Stimulated activated CD8-positive, alpha-beta memory T cell treated with anti-CD3 and anti-CD28 coated beads, Interleukin-4, amount 100 ng/mL, for 24 hours (primary cell): ENCODE measurements at places on chromosomes 16 and 17.

GRCh38 chr17:65660947-65661346 lies 99.5 kb upstream of the AXIN2 start:
- no peak for DNase-seq

- no peak for DNase-seq
Observed at GRCh38 chr17:73465953-73466230, 154.1 kb upstream of the CDC42EP4 start.

DNA sequence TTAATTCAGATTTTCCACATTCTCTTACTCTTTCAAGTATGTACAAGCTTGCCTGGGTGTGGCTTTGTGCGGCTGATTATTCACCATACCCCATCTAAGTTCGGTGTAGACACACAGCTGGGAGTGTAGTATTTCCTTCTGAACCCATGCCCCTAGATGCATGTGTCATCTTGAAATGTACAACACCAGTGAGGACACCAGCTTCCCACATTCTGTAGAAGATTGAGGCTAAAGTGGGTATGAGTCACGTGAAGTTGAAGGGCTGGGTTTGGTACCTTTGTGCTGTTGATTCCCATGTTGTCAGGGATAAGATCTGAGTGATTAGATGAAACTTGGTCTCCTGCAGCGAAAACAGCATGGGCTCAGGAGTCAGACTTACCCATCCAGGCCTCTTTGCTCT lies 14.6 kb upstream of the DHX8 start:
- DNase-seq = no peak

- DNase-seq = no peak
Observed at GRCh38 chr17:33127706-33128105, 136.1 kb downstream of the SPACA3 start.

DNA sequence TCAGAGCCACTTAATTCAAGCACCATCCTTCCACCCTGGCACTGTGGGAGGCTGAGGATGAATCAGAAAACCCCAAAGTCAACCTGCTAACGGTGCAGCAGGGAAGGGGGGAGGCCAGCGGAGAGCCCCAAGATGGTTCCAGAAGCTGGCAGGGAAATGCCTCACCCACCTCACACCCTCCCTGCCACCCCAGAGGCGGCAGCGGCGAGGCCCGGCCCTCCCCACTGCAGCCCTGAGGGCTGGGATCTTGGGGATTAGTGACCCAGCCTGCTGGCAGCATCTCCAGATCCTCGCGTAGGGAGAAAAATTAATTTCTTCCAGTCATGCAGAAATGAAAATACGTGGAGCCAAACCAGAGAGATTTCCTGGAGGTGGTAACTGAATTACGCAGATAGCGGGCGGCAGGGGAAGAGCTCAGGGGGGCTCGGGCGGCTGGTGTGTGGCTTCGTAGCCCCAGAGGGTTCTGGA lies 38.2 kb downstream of the CBFA2T3 start:
- no peak for DNase-seq

GRCh38 chr16:11836650-11837244 lies 14.6 kb downstream of the RSL1D1 start:
- DNase-seq = no peak

- no peak for DNase-seq
Observed at GRCh38 chr17:77488531-77489238, 347.9 kb downstream of the SEC14L1 start.

GRCh38 chr16:5333991-5334390 lies 236.4 kb upstream of the EEF2KMT start:
- DNase-seq = no peak

DNA sequence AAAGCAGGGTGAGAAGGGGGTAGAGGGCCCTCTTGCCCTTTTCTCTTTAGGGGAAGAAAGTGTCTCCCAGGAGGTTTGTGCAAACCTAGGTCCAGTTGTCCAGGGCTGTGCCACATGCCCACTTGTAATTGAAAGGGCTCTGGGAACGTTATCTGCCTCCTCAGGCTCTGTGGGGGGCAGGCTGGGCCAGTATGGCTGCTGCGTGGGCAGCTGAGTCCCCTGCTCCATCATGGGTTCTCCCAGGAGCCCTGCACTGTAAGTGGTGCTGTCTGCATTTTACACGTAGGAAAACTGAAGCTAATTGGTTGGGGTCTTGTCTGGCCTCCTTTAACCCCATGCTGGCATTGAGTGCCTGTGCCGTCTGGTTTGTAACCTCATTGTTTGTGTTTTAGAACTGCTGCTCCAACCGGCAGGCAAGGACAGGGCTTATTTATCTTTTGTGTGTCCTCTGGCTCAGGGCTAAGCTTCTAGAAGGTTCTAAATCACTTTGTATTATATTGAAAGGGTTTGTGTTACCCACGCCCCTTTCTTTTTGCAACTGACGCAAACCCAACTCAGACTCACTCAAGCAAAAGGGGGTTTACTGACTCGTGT lies 117.7 kb upstream of the CIBAR2 start:
- DNase-seq = no peak

GRCh38 chr16:49801290-49801689 lies 54.6 kb downstream of the ZNF423 start:
- no peak for DNase-seq

DNA sequence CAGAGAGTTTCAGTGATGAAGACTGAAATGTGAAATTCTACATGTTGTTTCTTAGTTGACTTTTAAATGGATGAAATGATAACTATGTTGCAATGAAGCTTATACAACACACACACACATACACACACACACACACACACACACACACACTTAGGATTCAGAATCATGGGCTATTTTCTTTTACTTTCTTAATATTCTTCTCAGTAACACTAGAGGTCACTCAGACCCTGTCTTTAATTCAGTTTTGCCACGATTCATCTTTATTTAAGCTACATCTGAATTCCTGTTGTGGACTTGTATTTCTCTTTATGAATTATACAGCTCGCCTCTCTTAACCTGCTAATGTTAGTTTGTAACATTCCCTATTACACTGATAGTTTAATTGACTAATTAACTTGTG lies 109.6 kb upstream of the GOT2 start:
- no peak for DNase-seq

GRCh38 chr16:7013990-7014389 lies 318.7 kb upstream of the RBFOX1 start:
- DNase-seq = no peak

GRCh38 chr17:27939474-27940465 lies 46.6 kb upstream of the LYRM9 start:
- no peak for DNase-seq

DNA sequence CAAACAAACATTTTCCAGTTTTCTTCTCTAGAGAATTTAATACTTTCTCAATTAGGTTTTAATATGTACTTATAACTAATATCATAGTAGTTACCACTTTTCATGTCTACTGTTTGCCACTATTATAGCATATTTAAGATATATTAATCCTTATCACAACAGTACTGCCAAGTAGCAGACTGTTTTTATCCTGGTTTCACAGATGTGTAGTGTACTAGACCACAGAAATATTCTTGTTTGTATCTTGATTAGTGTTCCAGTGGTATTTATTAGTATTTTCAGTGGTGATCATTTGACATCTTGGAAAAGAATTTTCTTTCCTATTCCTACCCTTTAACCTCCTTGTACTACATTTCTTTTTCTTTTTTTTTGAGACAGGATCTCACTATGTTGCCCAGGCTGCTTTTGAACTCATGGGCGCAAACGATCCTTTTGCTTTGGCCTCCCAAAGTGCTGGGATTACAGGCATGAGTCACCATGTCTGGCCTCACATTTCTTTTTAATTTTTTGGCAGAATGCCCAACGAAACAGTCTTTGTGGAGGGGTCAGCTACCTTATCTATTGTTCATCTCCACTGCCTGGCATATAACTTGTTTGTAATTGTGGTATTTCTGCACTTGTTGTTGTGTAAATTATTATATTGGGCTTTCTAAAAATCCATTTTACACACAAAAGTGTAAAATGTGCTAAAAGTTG lies 27.2 kb downstream of the MAP2K4 start:
- DNase-seq = no peak

- no peak for DNase-seq
Observed at GRCh38 chr17:41618341-41619035, 5.9 kb downstream of the KRT17 start.

- no peak for DNase-seq
Observed at GRCh38 chr16:2775131-2775716, 1.9 kb downstream of the ELOB start.

- no peak for DNase-seq
Observed at GRCh38 chr17:27862840-27863239, 30.3 kb downstream of the LYRM9 start.

DNA sequence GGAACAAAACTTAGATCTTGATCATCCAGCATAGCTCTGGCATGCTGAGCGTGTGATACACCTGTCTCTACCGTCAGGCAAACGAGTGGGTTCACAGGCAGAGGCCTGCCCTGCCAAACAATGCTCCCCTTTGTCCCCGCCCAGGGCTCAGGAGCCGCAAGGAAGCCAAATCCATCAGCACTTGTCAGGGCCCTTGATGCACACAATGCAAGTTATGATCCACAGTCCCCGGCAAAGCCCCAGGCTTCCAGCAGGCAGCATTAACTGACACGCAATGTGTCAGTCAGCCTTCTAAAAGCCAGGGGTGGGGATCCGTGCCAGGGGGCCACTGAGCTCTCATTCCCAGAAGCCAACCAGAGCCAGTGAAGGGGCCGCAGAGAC lies 460.9 kb downstream of the SLC39A11 start:
- no peak for DNase-seq

- no peak for DNase-seq
Observed at GRCh38 chr17:56781906-56782305, 51.8 kb downstream of the C17orf67 start.

- DNase-seq = no peak
Observed at GRCh38 chr16:9039210-9039609, 52.2 kb upstream of the HAPSTR1 start.

GRCh38 chr17:14739656-14740431 lies 439.0 kb downstream of the HS3ST3B1 start:
- no peak for DNase-seq

- DNase-seq = no peak
Observed at GRCh38 chr16:64172226-64172625, 949.6 kb downstream of the CDH11 start.

DNA sequence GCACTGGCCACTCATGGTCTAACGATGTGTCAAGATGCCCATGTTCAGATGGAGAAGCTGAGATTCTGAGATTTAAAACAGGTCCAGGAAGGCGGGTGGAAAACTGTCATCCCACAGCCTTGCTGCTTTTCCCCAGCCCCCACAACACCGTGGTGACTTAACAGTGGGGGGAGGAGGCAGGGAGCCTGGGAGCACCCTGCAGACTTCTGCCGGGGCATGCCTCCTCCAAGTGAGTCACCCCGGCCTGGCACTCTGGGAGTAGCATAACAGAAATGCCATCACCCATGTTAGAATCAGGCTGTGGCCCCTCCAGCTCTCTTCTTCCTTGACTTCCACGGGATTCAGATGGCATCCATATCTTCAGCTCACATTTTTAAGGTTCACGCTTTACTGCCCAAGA lies 164.8 kb downstream of the CBLN1 start:
- DNase-seq = no peak

DNA sequence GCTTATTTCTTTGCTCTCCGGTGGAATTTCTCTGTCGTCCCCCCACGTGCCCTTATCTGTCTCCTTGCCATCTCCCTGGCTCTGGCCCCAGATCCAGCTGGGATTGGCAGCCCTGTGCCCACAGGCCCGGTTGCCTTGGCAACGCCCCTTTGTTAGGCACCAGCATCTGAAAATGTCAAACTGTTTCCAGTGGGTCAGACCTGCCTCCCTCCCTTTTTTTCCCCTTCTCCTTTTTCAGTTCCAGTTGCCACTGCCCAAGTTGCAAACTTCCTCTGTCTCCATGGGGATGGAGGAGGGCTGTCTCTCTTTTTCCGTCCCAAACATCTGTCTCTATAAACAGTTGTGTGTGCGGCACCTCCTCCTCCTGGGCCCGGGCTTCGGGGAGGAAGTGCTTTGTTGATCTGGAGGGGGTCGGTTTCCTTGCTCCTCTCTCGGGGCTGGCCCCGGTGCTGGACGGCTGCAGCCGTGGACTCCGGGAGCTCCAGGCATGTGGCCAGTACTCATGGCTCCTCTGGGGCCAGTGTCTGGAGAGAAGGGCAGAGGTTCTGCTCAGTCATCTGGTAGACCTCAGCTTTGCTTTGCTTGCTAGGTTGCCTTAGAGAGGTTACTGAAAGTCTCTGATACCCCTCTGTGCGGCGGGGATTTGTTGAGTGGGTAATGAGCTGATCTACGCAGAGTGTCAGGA lies 35.3 kb downstream of the SOCS3 start:
- no peak for DNase-seq

DNA sequence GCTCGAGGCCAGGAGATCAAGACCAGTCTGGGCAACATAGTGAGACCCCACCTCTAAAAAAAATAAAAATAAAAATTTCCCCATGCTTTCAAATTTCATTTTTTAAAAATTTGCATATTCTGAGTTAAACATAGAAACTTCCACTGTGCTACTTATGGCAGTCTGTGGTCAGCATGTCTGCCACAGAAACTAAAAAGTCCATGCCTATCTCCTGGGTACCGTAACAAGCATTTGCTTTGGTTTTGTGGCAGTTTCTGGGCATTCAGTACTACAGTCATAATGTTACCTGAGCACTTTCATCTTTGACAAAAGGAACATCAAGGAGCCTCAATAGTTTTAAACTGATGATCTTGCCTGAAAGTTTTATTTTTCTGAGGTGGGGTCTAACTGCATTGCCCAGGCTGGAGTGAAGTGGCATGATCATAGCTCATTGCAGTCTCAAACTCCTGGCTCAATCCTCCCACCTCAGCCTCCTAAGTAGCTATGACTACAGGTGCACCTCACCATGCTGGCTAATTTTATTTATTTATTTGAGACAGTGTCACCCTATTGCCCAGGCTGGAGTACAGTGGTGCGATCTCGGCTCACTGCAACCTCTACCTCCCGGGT lies 13.2 kb upstream of the ITGA2B start:
- no peak for DNase-seq

DNA sequence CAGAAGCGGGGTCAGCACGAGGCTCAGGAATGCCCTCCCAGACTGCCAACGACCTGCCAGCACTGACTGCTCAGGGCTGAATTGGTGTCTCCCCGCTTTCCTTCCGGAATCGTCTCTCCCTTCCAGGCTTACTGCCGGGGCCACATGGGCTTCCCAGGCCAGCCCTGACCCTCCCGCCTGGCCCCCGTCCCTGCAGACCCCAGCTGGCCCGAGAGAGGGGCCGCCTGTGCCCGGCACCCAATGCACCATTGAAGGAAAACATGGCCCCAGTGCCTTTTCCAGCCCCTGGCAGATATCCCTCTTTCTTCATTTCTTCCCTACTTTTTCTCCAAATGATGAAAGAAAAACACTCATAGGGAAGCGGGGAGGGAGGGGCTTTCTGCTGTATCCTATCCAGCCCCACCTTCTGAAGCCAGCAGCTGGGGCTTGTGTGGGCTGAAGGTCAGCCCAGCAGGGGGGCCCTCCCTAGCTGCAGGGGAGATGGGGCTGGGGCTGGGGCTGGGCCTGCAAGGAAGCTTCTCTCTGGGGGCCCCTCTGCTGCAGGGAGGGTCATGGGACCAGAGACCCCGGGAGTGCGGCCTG lies 25.9 kb downstream of the ZNF469 start:
- no peak for DNase-seq
